Breast epithelium (tissue), 4 donors: ENCODE measurements at places on chromosomes 7 and 10.

- no peak for DNase-seq
These were observed 74.7 kb upstream of the ITPRID1 start for GRCh38 chr7:31439165-31439564.

DNA sequence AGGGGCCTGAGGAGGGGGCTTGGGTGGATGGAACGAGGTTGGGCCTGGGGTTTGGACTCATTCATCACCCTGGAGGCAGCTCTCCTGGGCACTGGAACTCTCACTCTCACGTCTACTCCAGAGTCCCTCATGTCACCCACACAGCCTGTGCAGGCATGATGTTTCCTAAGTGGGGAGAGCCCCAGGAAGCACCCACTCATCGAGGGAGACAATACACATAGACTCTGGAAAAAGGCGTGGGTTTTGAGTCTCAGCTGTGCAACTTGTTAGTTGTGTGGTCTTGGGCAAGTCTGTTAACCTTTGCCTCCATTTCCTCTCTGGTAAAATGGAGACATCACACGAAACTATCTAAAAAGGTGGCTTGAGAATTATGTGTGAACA, 25.9 kb upstream of the RBM20 start:
- no peak for DNase-seq

DNA sequence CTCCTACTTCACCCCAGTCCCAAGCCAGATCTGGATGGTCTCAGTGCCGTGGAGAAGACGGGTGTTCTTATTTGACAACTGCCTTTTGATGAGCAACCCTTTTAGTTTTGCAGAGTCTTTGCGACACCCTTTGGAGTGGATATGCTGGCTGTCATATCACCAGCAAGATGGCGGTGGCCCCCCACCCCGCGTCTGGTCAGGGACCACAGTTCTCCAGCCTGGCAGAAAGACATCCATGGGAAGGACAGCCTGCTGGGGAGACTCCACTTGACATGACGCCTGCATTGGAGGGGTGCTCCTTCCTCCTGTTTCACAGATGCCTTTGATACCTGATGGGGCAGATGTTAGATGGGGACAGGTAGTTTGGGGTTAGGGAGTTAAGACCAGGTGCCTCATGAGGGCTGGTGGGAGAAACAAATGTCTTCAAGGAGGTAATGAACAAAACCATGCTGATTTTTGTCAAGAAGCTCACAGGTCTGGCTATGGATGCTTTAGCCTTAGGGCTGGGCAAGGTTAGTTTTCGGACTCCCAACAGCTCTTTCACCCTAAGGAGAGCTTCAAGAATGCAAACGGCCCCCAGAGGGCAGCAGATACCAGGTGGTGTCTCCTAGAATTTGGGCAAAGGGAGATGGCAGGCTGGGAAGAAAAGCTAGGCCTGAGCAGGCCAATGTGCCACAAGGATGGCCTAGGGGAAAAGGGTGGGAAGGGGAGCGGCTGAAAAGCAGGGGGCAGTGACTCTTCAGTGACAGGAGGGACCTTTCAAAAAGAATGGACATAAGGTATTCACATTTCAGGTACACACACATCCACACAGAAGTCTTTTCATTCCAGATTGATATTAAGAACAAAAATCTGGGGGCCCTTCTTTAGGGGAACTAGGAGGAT, 95.2 kb downstream of the CLEC2L start:
- no peak for DNase-seq

DNA sequence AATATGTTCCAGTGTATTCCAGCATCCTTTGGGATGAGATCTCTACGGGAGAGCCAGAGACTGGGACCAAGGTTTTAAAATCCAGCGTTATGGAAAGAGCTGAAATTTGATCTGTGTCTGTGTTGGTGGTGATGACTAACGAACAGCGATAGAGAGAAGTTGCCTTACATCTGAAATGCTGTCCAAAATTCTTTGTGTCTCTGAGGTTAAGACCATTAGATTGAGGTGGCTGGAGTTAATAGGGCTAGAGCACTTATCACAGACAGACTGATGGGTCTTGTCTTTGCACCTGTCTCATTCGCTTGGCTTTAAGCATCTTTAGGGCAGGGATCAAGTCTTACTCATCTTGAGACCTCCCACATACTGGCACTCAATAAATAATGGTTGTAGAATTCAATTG, 41.0 kb upstream of the RAPGEF5 start:
- no peak for DNase-seq

GRCh38 chr7:132179080-132179430, 397.2 kb downstream of the PLXNA4 start:
- DNase-seq: no peak

- DNase-seq: no peak
These were observed 25.1 kb downstream of the DPY19L1 start for GRCh38 chr7:35012160-35012559.

GRCh38 chr10:32982911-32983909, 25.2 kb upstream of the ITGB1 start:
- DNase-seq: no peak

DNA sequence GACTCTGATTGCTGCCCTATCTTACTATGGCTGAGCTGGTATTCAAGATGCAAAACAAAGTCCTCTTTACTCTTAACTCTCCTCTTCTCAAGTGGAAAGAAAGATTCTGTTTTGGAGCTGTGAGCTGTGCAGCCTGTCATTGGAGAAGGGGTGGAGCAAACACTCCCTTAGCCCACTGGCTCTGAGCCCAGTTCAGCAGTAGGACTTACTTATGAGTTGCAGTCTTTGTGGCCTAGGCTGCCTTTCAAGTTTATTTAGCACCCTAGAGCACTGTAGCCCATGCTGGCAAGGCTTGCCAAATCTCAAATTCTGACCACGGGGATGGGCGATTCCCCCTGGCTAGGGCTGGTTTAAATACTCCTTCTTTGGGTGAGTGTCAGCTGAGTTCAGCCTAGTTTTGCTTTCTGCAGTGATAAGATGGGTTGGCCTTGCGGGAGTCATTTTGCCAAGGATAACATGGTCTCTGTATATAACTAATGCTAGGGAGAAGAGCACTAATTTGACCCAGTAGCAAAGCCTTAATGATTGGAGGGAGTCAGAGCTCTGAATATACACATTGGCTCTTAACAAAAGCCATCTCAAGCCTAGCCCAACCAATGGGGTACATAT, 110.2 kb downstream of the MYO3A start:
- DNase-seq: no peak

DNA sequence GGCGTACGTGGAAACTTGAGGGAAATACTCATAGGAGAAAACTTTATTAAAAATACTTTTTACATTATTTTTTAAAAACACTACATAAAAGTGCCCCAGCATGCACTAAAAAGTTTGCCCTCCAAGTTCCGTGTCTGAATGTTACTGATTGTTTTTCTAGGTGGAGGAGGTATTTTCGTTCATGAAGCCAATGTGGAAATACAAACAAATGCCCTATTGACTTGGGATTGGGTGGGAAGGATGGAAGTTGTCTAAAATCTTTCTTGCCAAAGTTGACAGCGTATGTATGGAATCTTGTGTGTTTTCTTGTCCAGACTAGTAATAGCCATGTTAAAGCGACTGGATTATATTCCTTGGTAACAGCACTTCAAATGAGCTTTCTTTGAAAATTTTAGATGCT, 1.2 kb downstream of the PROSER2 start:
- DNase-seq: no peak

GRCh38 chr7:12436126-12436525, 32.5 kb upstream of the VWDE start:
- no peak for DNase-seq

- peak; percentile 54 for DNase-seq
These were observed 92.0 kb upstream of the INSIG1 start for GRCh38 chr7:155205368-155206317.

DNA sequence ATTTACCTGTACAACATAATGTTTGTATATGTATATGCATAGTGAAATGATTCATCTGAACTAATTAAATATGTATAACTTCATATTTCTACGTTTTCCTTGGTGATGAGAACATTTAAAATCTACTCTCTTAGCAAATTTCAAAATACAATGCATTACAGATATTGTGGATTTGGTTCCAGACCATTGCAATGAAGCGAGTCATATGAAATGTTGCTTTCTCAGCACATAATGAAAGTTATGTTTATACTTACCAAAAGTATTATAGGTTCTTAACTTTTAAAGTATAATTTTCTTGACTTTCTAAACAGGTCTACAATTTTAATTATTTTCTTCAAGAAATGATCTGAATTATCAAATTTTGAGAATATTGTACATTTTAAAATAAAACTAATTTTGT, 189.2 kb downstream of the CSTF2T start:
- DNase-seq: no peak

DNA sequence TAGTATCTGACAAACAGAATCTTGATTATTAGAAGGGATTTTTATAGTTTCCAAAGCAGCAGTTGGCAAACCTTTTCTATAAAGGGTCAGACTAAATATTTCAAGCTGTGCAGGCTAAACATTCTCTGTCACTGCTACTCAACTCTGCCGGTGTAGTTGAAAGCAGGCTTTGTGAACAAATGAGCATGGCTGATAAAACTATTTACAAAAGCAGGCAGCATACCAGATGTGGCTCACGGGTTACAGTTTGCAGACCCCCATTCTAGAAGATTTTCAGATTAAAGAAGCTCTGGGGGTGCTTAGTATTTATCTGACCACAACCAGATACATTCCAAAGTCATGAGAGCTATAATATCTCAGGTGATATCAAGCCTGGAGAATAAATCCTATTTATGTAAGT, 1017.5 kb downstream of the SORCS1 start:
- no peak for DNase-seq

GRCh38 chr10:124644771-124645415, 99.3 kb downstream of the FAM53B start:
- no peak for DNase-seq

- DNase-seq: no peak
These were observed 13.1 kb downstream of the BMS1 start for GRCh38 chr10:42795701-42796100.

DNA sequence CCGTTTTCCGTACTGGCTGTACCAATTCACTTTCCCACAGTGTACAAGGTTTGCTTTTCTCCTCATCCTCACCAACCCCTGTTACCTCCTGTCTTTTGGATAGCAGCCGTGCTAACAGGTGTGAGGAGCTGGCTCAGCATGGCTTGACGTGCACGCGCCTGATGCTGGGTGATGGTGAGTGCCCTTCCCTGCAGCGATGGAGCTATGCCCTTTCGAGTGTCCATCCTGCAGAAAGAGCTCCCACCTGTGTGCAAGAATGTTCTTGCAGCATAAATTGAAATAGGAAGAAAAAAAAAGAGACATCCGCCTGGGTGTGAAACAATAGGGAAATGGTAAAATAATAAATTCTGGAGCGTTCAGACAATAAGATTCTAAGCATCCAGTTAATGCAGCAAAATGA, 9.5 kb upstream of the UBE3C start:
- no peak for DNase-seq

DNA sequence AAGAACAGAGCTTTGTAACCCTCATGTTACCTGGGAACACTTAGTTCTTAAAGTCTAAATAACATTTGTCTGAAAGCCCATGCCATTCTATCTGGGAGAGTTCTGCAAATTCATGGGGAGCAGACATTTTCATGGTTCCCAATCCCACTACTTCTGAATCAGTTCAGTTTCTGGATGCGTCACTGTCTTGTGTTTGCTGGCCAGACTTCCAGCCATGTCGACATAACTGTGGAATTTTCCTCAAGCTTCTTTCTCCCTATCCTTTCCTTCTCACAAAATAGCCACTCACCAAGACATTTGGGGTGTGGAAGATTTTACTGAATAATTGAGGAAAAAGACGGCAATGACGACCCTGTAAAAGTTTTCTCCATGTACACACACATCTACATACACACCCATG, 272.5 kb downstream of the NEBL start:
- DNase-seq: no peak

GRCh38 chr7:31782411-31782991, 95.5 kb downstream of the PPP1R17 start:
- DNase-seq: no peak

GRCh38 chr10:96289218-96289910, 14.9 kb upstream of the DNTT start:
- no peak for DNase-seq

- DNase-seq: no peak
These were observed 10.3 kb downstream of the MNX1 start for GRCh38 chr7:156999958-157000726.

DNA sequence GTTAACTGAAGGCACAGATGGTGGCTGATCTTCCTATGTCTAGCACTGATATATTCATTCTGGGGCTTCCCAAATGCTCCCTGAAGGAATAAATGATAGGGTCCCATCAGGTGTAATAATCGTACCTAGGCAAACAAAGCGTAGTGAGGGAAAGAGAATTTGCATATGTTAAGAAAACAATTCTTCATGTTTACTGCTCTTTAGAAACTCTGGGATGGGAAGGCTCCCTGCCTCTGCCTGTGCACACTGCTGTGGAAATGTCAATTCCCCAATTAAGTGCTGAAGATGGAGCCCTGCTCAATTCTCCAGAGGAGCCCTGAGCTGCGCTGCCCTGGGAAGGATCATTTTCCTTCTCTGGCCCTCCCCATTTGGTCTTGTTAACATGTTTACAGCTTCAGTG, 380.9 kb upstream of the ADARB2 start:
- no peak for DNase-seq

DNA sequence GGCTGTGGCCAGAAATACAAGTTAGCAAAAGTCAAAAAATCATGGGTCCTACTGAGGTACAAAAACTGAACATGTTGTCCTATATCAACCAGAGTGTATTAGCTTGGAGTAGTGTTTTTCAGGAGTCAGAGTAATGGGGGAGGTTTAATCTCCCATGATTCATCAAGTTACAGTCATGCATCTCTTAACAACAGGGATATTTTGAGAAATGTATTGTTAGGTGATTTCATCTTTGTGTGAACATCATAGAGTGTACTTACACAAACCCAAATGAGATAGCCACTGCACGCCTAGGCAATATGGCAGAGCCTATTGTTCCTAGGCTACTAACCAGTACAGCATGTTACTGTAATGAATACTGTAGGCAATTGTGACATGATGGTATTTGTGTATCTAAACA, 14.9 kb upstream of the TES start:
- DNase-seq: no peak

DNA sequence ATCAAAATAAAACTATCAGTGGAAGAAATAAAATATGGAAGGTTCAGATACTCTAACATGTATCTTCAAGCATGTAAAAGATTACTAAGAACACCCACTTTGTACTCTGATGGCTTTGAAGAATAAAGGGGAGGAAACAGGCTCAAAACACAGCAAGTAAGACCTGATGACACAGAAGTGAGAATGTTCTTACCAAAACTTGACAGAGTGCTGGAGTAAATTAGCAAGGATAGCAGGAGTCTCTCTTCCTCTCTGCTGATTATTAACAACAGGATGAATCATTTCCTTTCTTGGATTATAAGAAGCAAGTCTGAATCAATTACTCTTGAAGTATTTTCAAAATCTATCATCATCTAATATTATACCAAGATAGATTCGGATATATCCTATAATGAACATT, 47.5 kb downstream of the GLI3 start:
- no peak for DNase-seq

- peak; percentile 83 for DNase-seq
These were observed 9.9 kb upstream of the FAM180A start for GRCh38 chr7:135758531-135758932.

DNA sequence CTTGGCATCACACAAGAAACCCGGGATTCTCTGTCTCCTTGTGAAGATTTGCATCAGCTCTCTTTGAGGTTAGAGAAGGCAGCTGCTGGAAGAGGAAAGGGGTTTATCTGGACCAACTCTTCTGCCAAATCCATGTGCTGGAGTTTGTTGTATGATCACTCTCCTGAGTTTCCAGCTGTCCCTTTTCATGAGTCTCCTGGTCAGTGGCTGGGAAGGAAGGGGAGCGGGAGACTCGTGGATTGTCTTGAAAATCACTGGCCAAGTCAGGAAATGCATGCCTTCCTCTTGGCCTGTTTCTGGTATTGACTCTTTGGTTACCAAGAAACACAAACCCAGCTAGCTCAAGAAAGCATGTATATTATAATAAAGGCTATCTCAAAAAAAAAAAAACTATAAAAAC, 38.8 kb downstream of the TACR2 start:
- no peak for DNase-seq
